ENCODE measurements at places on chromosomes 6 and 20. TPM values are rescaled to one million over a fixed set of nuclear protein-coding genes. Genes with fewer than 3 reads are reported as not detected.

- no peak for DNase-seq
Measured at GRCh38 chr20:59559024-59559817, 45.1 kb upstream of the PHACTR3 start.

DNA sequence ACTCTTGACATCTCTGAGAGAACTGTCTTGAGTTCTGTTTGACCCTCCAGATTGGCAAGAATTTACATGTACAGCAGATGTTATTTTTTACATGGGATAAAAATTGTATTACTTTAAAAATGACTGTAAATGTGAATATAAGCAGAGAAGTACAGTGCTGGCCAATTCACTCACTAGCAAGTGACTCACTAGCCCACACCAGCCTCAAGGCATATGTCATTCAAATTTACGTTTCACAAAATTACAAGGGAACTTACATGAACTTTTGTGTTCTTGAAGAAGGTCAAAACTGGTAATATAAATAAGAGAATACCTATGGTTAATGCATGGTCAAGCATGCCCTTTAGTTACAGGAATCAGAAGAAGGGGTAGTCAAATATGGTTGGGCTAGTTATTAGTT lies 54.0 kb upstream of the HMGCLL1 start:
- DNase-seq: no peak

DNA sequence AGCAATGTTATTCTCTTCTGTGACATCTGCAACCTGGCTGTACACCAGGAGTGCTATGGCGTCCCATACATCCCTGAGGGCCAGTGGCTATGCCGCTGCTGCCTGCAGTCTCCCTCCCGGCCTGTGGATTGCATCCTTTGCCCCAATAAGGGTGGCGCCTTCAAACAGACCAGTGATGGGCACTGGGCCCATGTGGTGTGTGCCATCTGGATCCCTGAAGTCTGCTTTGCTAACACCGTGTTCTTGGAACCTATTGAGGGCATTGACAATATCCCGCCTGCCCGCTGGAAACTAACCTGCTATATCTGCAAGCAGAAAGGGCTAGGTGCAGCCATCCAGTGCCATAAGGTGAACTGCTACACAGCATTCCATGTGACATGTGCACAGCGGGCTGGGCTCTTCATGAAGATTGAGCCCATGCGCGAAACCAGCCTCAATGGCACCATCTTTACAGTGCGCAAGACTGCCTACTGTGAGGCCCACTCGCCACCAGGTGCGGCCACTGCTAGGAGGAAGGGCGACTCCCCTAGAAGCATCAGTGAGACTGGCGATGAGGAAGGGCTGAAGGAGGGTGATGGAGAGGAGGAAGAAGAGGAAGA lies 4.6 kb downstream of the BRPF3 start:
- DNase-seq: no peak

GRCh38 chr6:130466748-130467061 lies 100.9 kb downstream of the TMEM200A start:
- DNase-seq: peak; percentile 4

GRCh38 chr6:155128977-155129376 lies 133.9 kb downstream of the TIAM2 start:
- no peak for DNase-seq

DNA sequence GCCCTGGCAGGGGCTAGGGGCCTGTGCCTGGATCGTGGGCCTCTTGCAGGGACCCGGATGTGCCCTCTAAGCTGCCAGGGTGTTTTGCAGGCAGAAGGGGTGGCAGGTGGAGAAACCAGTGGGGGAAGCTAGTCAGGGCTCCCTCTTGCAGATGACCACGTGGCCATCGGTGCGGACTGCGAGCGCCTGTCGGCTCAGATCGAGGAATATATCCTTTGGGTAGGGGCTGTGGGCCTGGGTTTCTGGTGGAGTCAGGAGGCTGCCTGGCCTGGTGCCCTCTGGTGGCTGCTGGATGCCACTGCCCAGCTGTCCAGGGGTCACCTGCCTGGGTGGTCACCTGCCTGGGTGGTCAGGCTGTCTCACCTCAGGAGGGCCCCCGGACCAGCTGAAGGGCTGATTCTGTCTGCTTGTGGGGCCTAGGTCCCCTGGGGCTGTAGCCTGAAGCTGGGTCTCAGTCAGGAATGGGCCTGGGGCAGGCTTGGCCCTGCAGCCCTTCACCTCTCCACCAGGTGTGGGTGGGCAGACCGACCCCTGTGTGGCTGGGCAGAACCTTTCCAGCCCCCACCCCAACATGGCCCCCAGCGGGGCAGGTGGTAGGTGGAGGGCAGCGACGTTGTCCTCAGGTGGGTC lies 6.7 kb downstream of the TCEA2 start:
- DNase-seq: no peak

DNA sequence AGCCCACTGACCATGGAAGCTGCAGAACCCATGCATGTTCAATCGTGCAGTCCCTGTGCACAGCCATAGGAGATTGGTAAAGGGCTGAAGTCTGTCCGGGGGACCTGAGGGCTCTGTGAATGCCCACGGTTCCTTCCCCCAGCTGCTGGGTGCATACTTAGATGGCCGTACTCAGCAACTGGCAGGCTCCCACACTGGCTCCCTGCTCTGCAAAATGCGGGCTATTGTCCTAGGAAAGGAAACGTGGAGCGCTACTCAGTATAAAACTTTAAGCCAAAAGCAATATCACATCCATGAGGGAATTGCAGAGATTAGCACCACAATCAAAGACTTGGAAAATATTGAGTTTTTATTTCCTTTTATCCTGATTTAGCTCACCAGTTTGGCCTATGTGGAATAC lies 202.0 kb downstream of the WDR27 start:
- no peak for DNase-seq

GRCh38 chr6:70310063-70310694 lies 7.3 kb upstream of the COL9A1 start:
- peak; percentile 46 for DNase-seq

GRCh38 chr6:126805861-126806260 lies 312.6 kb upstream of the RSPO3 start:
- no peak for DNase-seq

DNA sequence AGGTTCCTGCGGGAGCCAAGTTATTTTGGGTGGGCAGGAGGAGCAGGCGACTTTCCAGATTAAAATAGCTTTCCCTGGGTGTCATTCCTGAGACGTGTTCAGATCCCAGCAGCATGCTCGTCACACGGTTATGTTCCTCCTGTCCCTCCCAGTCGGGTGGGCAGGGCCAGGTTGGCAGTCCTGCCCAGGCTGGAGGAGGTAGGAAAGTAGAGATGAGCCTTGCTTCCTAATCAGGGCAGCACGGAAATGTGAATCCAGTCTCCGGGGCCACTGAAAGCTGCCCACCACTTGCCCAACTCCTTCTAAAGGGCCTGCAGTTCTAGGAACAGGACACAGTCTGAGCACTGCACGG lies 137.0 kb downstream of the MRPL14 start:
- DNase-seq: no peak

DNA sequence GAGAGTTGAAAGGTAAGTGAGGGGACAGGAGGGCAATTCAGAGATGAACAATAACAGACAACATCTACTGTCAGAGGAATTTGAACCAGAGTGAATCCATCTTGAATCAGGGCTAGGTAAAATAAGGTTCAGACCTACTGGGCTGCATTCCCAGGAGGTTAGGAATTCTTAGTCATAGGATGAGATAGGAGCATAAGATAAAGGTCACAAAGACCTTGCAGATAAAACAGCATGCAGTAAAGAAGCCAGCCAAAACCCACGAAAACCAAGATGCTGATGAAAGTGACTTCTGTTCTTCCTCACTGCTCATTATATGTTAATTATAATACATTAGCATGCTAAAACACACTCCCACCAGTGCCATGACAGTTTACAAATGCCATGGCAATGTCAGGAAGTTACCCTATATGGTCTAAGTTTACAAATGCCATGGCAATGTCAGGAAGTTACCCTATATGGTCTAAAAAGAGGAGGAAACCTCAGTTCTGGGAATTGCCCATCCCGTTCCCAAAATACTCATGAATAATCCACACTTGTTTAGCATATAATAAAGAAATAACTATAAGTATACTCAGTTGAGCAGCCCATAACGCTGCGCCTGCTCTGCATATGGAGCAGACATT lies 248.5 kb downstream of the HAO1 start:
- DNase-seq: no peak

DNA sequence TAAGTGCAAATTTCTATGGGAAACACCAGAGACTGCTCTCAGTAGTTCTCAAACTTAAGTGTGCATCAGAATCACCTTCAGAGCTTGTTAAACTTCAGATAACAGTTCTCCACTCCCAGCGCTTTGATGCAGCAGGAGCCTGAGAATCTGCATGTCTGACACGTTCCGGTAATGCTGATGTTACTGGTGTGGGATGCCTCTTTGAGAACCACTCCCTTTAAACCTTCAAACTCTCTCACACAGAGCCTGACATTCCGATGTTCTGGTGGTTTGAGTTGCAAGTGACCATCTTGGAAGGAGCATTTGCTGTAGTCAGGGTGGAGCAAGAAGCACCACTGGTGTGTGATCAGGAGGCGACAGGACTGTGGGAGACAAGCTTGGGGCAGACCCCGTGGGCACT lies 57.9 kb downstream of the OTOR start:
- DNase-seq: no peak

GRCh38 chr20:43554369-43554768 lies 4.5 kb upstream of the SGK2 start:
- no peak for DNase-seq

GRCh38 chr6:41463062-41463930 lies 82.9 kb upstream of the FOXP4 start:
- DNase-seq: peak; percentile 37

DNA sequence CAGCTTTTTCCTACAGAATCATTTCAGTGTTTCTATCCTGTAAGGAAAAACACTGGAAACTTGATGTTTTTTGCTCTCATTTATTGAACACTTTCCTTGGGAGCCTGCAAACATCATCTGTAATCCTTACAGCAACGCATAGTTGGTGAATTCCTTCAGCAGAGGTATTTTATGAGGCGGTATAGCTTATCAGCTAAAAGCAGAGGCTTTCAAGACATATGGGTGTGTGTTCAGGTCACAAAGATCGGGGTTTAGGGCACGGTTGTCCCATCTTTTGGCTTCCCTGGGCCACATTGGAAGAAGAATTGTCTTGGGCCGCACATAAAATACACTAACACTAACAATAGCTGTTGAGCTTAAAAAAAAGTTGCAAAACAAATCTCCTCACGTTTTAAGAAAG lies 185.0 kb downstream of the AIG1 start:
- DNase-seq: no peak

DNA sequence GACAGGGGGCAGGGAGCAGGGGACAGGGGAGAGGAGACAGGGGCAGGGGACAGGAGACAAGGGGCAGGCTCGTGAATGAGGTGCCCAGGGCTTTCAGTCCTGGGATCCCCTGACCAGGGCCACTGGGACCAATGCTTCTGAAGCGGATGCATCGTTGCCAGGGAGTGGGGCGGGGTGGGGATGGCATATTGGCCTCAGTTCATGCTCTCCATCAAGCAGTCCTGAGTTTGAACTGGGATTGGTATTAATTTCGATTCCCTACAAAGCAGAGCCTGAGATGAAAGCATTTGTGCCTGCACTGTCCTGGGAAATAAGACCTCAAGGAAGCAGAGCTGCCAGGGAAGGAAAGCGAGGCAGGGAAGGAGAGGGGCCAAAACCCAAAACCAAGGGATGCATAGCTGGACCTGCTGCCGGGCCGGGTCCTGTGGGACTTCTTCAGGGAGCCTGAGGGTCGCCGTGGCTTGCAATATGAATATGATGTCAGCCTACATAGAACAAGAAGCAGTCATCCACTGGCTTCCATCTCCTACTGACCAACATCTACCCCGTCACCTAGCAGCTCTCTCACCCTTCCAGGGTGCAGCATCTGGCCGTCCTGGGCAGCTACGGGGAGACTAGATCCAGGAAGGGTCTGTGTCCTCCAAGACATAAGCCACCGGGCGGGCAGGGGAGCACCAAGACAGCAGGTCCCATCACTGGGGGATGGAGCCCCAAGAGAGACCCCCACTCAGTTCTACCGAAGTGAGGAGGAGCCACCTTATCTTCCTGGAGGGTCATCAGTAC lies 233.3 kb downstream of the SYNDIG1 start:
- DNase-seq: no peak

GRCh38 chr6:40308533-40309306 lies 278.4 kb downstream of the LRFN2 start:
- peak; percentile 8 for DNase-seq

- no peak for DNase-seq
Measured at GRCh38 chr6:163260111-163260895, 154.2 kb upstream of the QKI start.

Gene SLC16A10
- 0.41 TPM for total RNA-seq

Gene PRR18
- total RNA-seq: 0.14 TPM

Gene PTPRA
- total RNA-seq: 30.2 TPM

Gene TULP1
- not detected for total RNA-seq

Gene EFCAB8
- not detected for total RNA-seq

Gene PCMTD2
- 42.4 TPM for total RNA-seq

Gene BNIP5
- not detected for total RNA-seq

Gene HECA
- total RNA-seq: 10.8 TPM

Gene GABRR1
- 0.02 TPM for total RNA-seq
